ENCODE measurements at places on chromosomes 4 and X.

DNA sequence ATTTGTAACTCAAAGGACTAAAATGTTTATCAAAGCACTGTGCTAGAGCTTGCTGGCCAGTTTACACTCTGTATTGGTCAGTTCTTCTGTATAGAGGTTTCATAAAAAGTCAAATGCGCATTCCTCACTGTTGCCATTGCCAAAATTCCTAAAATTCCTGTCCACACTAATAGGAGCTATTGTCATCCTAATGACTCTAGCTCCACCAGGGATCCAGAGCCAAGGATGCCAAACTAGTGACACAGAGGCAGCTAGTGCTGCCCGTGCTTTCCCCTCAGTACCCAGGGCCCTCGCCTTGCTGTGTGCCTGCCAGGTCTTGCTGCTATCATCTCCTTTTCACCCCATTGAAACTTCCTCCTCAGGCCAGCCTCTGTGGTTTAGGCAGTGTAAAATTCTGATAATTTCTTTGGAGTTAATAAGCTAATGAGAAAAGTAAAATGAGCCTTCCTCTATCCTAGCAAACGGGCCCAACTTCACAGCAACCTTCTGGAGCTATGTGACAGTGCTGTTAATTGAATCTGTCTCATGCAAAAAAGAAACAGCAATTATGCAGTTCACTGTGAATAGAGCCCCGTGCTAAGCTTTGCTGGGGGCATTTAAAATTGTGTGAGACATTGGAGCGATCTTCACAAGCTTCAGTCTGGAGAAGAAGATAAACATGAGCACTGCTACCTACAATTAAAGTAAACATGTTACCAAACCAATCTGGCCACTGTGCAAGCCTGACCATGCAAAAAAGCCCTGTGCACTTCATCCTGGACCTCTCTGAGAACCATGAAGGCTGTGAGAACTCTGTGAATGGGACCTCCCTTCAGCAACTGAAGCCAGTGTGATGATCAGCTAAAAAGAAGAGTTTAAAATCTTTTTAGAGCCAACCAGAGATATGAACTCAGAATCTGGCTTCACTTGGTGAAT, 43.1 kb upstream of the FGF2 start:
- peak; percentile 76 for DNase-seq

GRCh38 chr4:184255871-184256642, 38.4 kb upstream of the ENPP6 start:
- DNase-seq = no peak

GRCh38 chr4:20254511-20255250, 3.0 kb downstream of the SLIT2 start:
- peak; percentile 40 for DNase-seq

- DNase-seq = no peak
Observed at GRCh38 chr4:118587946-118588345, 97.2 kb upstream of the METTL14 start.

DNA sequence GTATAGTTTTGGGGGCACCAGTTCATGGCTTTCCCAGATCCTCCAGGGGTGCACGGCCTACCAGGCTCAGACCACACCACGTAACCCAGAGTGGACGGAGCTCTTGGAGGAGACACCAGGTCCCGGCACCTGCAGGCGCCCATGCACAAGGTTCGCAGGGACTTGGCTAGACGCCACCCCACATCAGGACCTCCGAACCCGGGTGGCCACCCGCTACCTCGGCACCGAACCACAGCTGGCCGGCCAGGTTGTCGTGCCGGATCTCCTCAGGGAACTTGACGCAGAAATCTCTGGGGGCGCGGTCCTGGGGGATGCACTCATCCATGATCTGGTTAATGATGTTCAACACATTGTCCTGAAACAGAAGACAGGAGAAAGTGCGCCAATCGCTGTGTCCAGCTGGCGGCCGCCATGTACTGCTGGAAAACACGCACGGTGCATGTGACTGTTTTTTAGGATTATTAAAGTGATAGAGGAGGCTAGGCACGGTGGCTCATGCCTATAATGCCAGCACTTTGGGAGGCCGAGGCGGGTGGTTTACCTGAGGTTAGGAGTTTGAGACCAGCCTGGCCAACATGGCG, 77.1 kb downstream of the ZFYVE28 start:
- DNase-seq = no peak

- DNase-seq = peak; percentile 97
Observed at GRCh38 chrX:136168929-136169735, 21.8 kb downstream of the FHL1 start.

- DNase-seq = peak; percentile 92
Observed at GRCh38 chrX:31228415-31228832, 156.6 kb upstream of the FTHL17 start.

DNA sequence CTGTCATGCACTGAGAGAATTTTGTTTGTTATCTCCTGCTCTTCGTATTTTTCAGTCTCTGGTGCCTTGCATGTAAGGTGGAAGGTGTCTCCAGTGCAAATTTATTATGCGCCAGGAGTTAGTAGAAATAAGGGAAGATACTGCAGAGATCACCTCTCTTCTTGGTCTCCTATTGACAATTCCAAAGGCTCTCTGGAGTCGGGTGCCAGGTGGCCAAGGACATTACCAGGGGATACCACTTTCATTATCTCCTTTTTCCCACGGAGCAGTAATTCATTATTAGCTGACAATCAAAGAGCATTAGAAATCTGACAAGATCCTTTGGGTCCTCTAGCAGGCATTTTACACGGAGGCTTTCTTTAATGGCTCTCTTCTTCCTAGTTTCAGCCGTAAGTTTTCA, 26.0 kb downstream of the ADD1 start:
- no peak for DNase-seq

GRCh38 chrX:1754077-1754476, 139.2 kb downstream of the ASMT start:
- DNase-seq = no peak

GRCh38 chrX:14832151-14832550, 40.7 kb downstream of the FANCB start:
- DNase-seq = peak; percentile 36
